ENCODE measurements at places on chromosomes 2 and 18.

DNA sequence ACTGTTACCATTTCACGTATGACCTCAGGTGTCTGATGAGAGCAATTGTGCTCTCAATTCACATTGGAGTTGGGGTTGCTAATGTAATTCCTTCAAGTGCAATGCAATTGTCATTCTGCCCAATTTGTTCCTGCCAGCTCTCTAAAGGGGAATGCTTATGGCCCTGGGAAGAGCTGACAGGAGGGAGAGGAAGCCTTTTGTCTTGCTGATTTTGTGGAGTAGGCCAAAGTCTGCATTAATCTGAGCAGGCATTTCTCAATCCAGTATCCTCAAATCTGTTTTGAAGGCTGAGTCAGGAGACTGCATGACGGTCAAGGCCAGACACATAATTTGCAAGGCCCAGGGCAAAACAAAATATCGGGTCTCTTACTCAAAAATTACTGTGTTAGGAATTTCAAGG, 326.4 kb upstream of the SPHKAP start:
- DNase-seq, result no peak

DNA sequence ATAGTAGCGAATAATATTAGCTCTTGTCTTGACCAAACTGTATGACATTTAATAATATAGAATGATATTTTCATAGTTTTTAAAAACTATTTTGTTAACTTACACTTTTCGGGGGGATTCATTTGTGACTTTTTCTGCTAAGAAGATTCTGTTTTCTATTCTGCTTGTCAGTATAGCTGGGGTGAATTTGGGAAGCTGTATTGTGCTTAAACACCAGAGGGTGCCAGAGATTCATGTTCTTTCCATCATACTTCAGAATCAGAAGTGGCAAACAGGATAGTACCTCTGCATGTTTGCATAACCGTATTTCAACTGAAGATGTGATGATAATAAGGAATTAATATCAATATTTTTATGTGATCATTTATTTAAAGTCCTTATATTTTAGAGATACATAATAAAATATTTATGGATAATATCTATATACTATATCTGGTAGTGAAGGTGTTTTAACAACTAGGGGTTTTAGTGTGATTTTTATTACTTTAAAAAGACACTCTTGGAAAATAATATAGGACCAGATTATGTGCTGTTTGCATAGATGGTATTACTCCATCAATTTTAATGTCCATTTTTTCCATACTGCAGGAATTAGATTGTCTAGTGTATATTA, 81.0 kb downstream of the TAF4B start:
- DNase-seq, result peak; percentile 75

GRCh38 chr2:116042530-116042929, 1600.1 kb downstream of the DPP10 start:
- no peak for DNase-seq

- no peak for DNase-seq
These were observed 4.3 kb downstream of the ENOSF1 start for GRCh38 chr18:708096-708495.

DNA sequence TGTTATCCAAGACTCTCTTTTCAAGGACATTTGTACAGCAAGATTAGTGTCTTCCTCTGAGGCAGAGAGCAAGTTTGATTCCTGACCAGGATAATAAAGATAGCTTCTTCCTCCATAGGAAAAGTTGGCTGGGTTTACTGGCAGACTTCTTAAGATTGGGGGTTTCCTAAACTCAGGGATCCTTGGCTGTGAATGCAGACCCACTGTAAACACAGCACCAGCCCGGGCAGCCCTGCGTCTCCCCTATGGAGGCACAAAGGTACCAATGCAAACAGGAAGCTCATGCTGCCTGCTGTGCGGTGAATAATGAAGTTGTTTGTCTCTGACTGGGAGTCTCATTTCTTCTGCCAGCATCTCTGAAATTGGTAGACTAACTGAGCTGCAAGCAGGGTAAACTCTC, 96.2 kb upstream of the ARHGAP28 start:
- no peak for DNase-seq

Data from dermis blood vessel endothelial cell (primary cell).